Thyroid gland (tissue), 4 donors: ENCODE measurements at places on chromosomes 3 and 15. TPM values are rescaled to one million over a fixed set of nuclear protein-coding genes. Genes with fewer than 3 reads are reported as not detected.

Gene ADIPOQ
- total RNA-seq, result 1.6 TPM

Gene SEMA3F
- 32.4 TPM for total RNA-seq

Gene HCLS1
- 14.6 TPM for total RNA-seq

Gene GALNT15
- 21.3 TPM for total RNA-seq

Gene STARD9
- 23.4 TPM for total RNA-seq

Gene SAMD7
- total RNA-seq, result not detected

Gene HCN4
- not detected for total RNA-seq

Gene CYP8B1
- not detected for total RNA-seq

Gene SGO1
- total RNA-seq, result not detected

Gene RAB6B
- 4.4 TPM for total RNA-seq

- H3K27me3 ChIP-seq, result no peaks in the 10 kb centered on the region
- H3K27ac ChIP-seq, result no peak overlapping the region
- DNase-seq, result no peak
- no peaks in the 10 kb centered on the region for H3K36me3 ChIP-seq
- H3K4me1 ChIP-seq, result no peaks in the 10 kb centered on the region
Measured at GRCh38 chr3:101279162-101279561, 41.2 kb downstream of the IMPG2 start.

DNA sequence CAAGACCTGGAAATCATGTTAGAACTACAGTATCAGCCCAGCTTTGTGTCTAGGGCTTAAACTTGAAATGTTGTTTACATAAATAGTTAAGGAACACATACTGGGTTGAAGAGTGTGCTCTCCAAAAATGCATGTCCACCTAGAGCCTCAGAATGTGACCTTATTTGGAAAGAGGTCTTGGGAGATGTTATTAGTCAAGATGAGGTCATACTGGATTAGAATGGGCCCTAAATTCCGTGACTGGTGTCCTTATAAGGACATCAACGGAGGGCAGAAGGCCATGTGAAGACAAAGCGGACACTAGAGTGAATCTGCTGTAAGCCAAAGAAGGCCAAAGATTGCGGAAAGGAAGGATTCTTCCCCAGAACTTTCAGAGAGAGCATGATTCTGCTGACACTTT lies 759.2 kb upstream of the CFAP20DC start:
- no peaks in the 10 kb centered on the region for H3K27me3 ChIP-seq
- H3K4me3 ChIP-seq, result no peak overlapping the region
- no peaks in the 10 kb centered on the region for H3K36me3 ChIP-seq
- H3K4me1 ChIP-seq, result no peaks in the 10 kb centered on the region
- DNase-seq, result no peak
- H3K27ac ChIP-seq, result no peak overlapping the region

DNA sequence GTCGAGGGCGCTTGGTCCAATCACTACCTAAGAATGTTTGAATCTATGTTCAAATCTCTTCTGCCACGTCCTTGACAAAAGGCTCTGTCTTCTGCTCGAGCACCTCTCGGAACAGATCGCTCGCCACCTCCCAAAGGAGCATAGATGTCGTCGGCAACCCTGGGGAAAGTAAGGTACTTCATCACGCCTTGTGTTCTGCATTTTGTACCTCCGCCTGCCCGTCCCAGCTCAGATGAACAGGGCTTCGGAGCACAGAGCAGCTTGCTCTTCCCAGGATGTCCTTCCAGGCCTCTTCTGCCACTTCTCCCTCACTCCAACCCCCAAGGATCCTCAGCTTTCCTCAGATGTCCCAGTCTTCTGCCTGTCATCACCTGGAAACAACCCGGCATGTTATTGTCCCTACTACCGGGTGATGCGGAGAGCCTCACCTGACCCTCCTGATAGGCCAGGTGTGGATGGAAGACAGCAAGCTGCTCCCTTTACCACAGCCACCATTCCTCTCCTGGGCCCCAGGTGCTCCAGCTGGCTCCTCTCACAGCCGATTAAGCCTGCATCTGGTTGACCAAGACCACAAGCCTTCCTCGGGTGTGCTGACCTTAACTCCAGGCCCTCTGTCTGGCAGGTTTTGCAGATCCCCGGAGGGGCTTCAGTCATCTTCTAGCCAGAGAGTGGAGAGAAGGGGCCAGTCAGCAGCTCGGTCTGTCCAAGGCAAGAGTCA lies 270.5 kb downstream of the FAM43A start:
- no peaks in the 10 kb centered on the region for H3K27me3 ChIP-seq
- H3K27ac ChIP-seq, result no peak overlapping the region
- H3K4me3 ChIP-seq, result no peak overlapping the region
- H3K4me1 ChIP-seq, result peaks cover 7% of the 10 kb centered on the region

DNA sequence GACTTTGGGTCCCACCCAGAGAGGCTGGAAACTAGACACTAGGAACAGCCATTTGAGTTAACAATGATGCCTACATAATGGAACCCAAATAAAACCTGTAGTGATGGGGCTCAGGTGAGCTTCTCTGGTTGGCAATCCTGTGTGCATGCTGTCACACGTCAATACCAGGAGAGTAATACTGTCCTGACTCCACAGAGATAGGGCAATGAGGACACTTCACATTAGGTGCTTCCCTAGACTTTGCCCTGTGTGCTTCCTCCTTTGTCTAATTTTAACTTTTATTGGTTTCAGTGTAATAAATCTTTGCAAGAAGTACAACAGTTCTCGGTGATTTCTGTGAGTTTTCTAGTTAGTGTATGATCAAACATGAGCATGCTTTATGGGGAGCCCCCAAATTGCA lies 281.8 kb upstream of the ARRDC4 start:
- H3K27ac ChIP-seq, result no peak overlapping the region
- H3K36me3 ChIP-seq, result no peaks in the 10 kb centered on the region
- H3K27me3 ChIP-seq, result no peaks in the 10 kb centered on the region
- H3K4me3 ChIP-seq, result no peak overlapping the region
- no peak for DNase-seq

GRCh38 chr3:154223519-154223918 lies 100.8 kb downstream of the DHX36 start:
- H3K27me3 ChIP-seq, result no peaks in the 10 kb centered on the region
- DNase-seq, result no peak
- no peak overlapping the region for H3K4me3 ChIP-seq
- H3K4me1 ChIP-seq, result no peaks in the 10 kb centered on the region
- H3K27ac ChIP-seq, result no peak overlapping the region

DNA sequence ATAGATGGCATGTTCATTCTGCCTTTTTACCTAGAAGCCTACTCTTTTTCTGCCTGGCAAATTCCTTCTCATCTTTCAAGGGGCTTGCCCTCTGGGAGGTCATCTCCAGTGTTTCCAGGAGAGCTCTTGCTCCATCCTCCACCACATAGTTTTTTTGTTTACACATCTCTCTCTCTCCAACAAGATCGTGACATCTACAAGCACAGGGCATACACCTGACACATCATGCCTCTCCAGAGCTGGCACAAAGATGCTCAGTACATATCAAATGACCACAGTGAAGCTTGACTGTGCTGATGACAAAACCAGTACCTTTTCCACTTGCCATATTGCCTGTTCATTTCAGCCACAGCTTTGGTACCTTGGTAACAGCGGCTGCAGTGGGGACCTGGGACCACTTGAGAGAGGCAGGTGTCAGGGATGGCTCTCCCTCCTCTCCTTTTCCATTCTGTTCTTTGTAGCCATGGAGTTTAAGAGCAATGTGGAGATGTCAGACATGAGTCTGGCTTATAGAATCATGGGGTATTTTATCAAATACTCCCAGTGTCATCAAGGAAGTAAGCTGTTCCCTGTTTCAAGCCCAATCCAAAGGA lies 15.4 kb downstream of the ALPK3 start:
- H3K36me3 ChIP-seq, result no peaks in the 10 kb centered on the region
- DNase-seq, result no peak
- no peak overlapping the region for H3K27ac ChIP-seq
- H3K4me1 ChIP-seq, result peaks cover 16% of the 10 kb centered on the region
- no peak overlapping the region for H3K4me3 ChIP-seq

DNA sequence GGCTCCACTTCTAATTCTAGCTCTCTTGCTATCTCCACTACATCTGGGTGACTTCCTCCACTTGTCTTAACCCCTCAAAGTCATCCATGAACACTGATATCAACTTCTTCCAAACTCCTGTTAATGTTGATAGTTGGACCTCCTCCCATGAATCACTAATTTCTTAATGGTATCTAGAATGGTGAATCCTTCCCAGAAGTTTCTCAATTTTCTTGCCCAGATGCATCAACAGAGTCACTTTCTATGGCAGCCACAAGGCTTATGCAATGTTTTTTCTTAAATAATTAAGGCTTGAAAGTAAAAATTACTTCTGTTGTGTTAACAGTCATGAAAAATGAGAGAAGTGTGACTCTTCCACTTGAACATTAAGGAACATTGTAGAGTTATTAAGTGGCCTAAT lies 164.3 kb downstream of the PCCB start:
- no peaks in the 10 kb centered on the region for H3K27me3 ChIP-seq
- H3K36me3 ChIP-seq, result no peaks in the 10 kb centered on the region
- no peak for DNase-seq
- no peaks in the 10 kb centered on the region for H3K4me1 ChIP-seq

GRCh38 chr3:197833930-197834715 lies 43.1 kb downstream of the LRCH3 start:
- peaks cover 11% of the 10 kb centered on the region for H3K36me3 ChIP-seq
- H3K27ac ChIP-seq, result no peak overlapping the region
- no peak for DNase-seq
- no peaks in the 10 kb centered on the region for H3K4me1 ChIP-seq
- no peaks in the 10 kb centered on the region for H3K27me3 ChIP-seq

GRCh38 chr3:66729687-66730393 lies 229.0 kb upstream of the LRIG1 start:
- no peak overlapping the region for H3K4me3 ChIP-seq
- no peaks in the 10 kb centered on the region for H3K27me3 ChIP-seq
- no peaks in the 10 kb centered on the region for H3K36me3 ChIP-seq
- peak; percentile 5 for DNase-seq

DNA sequence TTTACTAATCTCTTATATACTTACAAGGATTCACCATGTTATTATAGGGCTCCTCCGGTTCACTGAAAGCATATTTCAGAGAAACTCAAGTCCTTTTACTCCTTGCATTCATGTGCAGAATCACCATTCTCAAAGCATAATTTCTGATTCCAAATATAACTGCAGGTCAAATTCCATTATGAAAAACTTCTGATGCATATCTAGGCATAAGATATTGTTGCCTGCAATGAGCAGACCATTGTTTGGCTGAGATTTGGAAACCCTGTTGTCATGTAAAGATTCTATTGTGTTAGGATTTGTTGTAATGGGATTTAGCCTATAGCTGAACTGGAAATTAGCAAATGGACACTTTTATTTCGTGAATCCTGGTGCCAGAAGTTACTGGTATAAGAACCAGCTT lies 69.5 kb upstream of the PRICKLE2 start:
- H3K27ac ChIP-seq, result no peak overlapping the region
- no peaks in the 10 kb centered on the region for H3K36me3 ChIP-seq
- H3K4me1 ChIP-seq, result peaks cover 26% of the 10 kb centered on the region
- no peak for DNase-seq

DNA sequence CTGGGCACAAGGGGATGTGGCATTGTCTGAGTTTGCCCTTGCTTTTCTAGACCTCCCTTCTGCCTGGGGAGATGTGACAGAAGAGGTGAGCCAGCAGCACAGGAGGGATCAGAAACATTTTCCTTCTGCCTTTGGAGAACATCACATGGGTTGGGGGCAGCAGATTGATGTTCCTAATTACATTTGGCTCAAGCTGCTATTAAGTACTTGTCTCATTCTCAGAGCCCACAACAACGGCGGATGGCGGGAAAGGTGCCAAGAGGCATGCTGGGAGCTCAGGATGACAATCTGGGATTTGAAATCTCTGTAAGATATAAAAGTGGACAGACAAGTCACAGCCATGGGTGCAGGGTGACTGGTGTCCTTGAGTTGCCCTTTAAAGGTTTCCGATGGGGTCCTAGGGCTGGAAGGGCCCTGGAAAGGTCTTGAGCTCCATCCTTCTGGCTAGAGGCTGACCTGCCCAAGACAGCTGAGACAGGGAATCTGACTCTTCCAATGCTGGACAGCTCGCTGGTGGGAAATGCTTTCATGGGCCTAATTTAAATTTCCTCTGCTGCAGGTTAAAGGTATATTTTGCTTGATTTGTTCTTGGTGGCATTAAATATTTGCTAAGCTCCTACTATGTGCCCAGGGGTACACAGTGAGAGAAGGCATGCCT lies 2.4 kb upstream of the CORO2B start:
- no peaks in the 10 kb centered on the region for H3K36me3 ChIP-seq
- H3K27me3 ChIP-seq, result no peaks in the 10 kb centered on the region
- H3K4me1 ChIP-seq, result peaks cover 12% of the 10 kb centered on the region

- H3K4me3 ChIP-seq, result no peak overlapping the region
- no peak for DNase-seq
- H3K27me3 ChIP-seq, result no peaks in the 10 kb centered on the region
- no peak overlapping the region for H3K27ac ChIP-seq
Measured at GRCh38 chr15:61729646-61730045, 330.6 kb downstream of the VPS13C start.

DNA sequence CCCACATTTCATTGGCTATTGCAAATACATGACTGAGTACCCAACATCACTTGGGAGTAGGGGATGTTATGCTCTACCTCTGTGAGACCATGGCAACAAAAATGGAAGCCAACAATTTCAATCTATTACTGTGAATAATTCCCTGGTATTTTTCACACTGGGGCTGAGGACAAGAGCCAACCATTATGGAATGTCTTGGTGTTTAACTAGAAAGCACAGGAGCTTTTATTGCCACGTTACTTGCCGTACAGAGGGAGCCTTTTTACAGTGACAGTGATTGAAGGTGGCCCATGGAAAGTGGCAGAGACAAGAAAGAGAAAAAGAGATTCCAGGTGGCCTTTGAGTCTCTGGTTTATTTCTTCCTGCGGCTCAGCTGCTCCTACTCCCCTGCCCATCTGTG lies 105.7 kb upstream of the TBC1D5 start:
- no peak overlapping the region for H3K27ac ChIP-seq
- DNase-seq, result no peak
- H3K4me1 ChIP-seq, result peaks cover 7% of the 10 kb centered on the region
- no peak overlapping the region for H3K4me3 ChIP-seq

GRCh38 chr15:39695793-39696192 lies 86.8 kb downstream of the FSIP1 start:
- H3K27ac ChIP-seq, result no peak overlapping the region
- no peaks in the 10 kb centered on the region for H3K4me1 ChIP-seq
- H3K4me3 ChIP-seq, result no peak overlapping the region

DNA sequence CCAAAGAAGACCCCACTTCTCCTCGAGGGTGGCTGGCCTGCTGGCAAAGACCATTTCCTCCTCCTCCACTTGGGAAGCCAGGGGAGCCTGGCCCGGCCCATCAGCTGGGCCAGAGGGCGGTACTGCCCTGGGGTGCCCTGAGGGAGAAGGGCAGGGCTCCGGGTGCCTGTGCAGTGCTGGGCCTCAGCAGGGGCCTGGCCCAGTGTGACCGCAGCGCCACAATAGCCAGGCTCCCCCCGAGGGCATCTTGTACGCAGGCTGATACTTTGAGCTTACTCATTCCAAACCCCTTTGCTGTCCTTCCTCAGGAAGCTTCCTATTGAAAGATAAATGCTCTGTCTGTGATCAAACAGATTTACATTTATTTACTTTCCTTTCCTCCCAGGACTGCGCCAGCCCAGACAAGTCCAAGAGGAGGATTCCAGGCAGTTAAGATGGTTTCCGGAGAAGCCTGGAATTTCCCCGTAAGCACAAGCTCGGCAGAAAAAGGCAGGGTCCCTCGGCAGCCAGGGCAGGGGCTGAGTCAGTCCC lies 240.1 kb downstream of the XXYLT1 start:
- no peaks in the 10 kb centered on the region for H3K27me3 ChIP-seq
- no peak overlapping the region for H3K4me3 ChIP-seq
- H3K27ac ChIP-seq, result peak overlapping the region; percentile 33
- no peak for DNase-seq
- H3K4me1 ChIP-seq, result peaks cover 11% of the 10 kb centered on the region

GRCh38 chr3:156416846-156417558 lies 137.9 kb downstream of the SSR3 start:
- no peak for DNase-seq
- no peak overlapping the region for H3K4me3 ChIP-seq
- peaks cover 37% of the 10 kb centered on the region for H3K4me1 ChIP-seq
- peak overlapping the region; percentile 73 for H3K27ac ChIP-seq
- no peaks in the 10 kb centered on the region for H3K36me3 ChIP-seq
- no peaks in the 10 kb centered on the region for H3K27me3 ChIP-seq
